ENCODE measurements at places on chromosomes 3 and 15.
A peak's percentile ranks its signal among the peaks of the same experiment; 100 is the strongest.

GRCh38 chr3:33438284-33438668 is 1.9 kb downstream of the UBP1 start:
- no peak for DNase-seq

DNA sequence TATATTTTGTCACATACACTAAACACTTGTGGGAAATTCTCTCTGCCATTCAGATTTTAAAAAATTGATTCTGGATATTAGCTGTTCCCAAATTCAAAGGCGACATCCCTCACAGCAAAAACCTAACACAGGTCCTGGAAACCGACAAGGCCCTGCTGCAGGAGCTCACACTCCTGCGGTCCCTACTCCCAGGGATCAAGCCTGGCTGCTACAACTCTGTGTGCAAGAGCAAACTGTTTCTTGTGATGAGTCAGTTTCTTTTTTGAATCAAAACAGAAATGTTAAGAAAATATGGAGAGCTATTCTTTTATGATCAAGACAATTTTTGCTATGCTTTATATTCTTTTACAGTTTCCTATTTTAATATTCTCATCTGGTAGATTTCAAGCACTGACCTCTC is 51.0 kb upstream of the TJP1 start:
- DNase-seq: no peak

DNA sequence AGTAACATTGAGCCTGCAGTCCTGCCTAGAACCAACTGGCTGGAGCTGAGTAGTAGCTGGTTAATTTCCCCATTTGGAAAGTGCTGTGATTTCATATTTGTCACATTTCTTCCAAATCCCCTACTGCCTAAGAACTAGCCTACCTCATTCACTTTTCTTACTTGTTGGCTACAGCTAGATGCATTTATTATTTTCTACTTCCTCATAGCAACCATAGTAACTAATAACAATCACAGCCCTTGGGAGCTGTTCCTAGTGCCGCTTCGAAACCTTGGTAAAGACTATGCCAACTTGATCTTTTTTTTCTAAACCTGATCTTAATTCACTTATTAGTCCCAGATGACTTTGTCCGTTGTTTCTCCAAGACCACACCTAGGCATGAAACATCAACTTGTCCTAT is 240.3 kb downstream of the FGF12 start:
- DNase-seq: no peak

DNA sequence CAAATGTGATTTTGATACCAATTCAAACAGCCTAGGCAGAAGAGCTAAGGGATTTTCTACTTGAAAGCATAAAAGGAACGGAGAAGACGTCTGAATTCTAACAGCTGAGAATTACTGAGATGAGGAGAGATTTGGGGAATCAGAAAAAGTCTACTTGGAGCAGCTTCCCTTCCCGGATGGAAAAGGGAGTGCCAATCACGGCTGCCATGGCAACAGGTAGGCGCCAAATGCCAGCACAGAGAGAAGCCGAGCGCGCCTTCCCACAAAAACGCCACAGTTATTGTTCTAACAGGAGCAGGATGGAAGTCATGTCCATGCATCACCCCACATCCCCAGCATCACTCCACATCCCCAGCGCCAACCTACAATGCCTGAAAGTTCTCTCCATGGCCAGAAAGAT is 63.5 kb upstream of the PRR20G start:
- DNase-seq: no peak

GRCh38 chr3:43348350-43348749 is 62.0 kb downstream of the SNRK start:
- no peak for DNase-seq

DNA sequence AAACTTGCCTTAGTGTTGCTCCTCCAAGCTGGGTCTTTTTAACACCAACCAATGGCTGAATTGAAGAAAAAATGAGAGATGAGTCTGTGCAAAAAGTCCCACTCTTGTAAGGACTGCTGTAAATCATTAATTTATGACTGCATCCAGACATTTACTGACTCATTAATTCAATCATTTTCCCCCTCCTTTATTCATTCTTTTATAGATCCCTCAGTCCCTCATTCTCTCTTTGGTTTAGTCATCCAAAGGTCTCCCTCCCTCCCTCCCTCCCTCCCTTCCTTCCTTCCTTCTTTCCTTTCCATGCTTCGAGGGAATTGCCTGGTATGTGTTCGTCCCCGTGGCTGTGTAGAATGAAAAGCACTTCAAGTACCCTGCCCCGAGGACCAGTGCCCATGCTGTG is 35.3 kb upstream of the MRPS22 start:
- DNase-seq: no peak

GRCh38 chr3:110066206-110066605 is 728.9 kb upstream of the DPPA4 start:
- DNase-seq: no peak

- no peak for DNase-seq
These were observed 33.1 kb downstream of the CP start for GRCh38 chr3:149188494-149188893.

DNA sequence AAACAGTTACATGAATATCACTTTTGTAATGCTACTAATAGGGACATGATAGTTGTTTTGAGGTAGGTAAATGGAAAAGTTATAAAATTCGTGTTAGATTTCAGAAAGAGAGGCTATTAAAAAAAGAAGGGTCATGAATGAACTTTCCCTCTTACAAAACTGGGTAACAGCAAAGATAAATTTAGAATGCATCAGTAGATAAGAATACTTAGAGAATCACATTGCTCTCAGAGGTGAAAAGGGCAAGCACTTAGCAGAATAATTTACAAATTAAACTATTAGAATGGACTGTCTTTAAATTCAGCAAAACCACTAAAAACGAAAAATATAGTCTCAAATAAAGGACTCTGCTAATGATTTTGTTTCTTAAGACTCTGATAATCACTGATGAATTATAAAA is 167.2 kb downstream of the PLD1 start:
- DNase-seq: no peak

GRCh38 chr3:141306922-141307321 is 61.4 kb upstream of the ZBTB38 start:
- DNase-seq: no peak

GRCh38 chr3:195666-196065 is 897 bp upstream of the CHL1 start:
- no peak for DNase-seq

DNA sequence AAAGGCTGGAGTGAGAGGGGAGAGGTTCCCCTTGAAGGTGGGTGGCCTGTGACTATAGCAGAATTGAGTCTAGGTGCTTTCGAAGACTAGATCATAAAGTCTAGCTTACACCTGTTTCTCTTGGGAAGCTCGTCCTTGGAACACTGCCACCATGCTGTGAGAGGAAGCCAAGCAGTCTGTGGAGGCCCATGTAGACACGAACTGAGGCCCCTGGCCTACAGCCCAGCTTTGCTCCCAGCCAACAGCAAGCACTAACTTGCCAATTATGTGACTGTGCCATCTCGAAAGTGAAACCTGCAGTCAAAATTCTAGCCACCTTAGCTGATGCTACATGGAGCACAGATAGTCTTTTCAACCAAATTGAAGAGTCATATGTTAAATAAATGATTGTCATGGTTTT is 190.5 kb upstream of the NECTIN3 start:
- peak; percentile 68 for DNase-seq

GRCh38 chr3:44185396-44185915 is 56.2 kb upstream of the TOPAZ1 start:
- no peak for DNase-seq

DNA sequence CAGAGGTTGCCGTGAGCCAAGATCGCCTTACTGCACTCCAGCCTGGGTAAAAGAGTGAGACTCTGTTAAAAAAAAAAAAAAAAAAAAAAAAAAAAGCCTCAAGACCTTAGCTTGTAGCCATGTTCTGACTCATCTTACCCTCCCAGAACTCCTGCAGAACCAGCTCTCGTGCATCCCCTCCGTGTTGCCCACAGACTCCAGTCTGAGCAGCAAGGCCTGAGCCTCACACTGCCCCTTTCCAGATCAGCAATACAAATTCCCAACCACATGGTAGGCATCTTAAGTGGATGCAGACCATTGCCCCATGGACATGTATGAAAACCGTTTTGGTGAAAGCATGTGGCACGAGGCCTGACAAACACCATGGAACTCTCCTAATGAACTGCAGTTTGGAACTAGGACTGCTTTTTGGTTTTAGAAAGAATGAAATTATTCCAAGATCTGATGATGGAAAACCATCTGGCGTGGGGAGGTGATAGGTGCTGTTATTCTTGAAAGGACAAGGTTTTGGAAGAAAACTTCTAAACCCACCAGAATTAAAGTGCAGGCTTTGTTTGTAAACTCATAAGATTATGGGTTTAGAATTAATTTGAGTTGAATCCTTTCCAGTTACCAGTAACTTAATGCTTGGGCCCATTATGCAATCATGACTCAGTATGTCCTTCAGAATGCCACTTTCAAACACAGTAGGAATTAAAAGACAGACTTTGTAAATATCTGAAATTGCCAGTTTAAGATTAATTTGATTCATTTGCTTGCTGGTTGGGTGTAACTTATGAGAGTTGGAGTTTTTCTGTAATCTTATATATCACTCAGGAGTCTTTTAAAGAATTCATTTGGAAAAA is 163.7 kb upstream of the LRTM1 start:
- DNase-seq: no peak

DNA sequence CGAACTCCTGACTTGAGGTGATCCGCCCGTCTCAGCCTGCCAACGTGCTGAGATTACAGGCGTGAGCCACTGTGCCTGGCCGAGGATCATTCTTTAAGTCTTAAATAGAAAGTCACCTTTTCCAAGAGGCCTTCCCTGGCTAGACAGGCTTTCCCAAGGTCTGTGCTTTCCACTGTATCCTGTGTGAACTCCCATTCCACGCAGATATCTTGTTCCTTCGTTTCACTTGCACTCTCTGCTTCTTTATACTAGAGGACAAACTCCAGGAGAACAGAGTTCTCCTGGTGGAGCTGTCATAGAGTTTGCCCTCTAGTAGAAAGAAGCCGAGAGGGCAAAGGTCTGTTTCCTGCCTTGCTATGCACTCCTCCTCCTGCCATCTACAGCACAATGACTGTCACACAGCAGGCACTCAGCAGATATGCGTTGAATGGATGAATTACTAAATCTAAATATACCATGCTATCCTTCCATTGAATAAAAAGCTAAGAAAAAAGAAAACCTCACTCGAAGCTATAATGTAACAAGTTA is 211.2 kb downstream of the FOXP1 start:
- DNase-seq: no peak

- DNase-seq: no peak
These were observed 149.8 kb downstream of the TMCO5A start for GRCh38 chr15:38084289-38084688.

GRCh38 chr3:188037195-188037718 is 116.7 kb upstream of the LPP start:
- DNase-seq: no peak

- DNase-seq: no peak
These were observed 52.0 kb upstream of the ATG7 start for GRCh38 chr3:11220230-11220629.

DNA sequence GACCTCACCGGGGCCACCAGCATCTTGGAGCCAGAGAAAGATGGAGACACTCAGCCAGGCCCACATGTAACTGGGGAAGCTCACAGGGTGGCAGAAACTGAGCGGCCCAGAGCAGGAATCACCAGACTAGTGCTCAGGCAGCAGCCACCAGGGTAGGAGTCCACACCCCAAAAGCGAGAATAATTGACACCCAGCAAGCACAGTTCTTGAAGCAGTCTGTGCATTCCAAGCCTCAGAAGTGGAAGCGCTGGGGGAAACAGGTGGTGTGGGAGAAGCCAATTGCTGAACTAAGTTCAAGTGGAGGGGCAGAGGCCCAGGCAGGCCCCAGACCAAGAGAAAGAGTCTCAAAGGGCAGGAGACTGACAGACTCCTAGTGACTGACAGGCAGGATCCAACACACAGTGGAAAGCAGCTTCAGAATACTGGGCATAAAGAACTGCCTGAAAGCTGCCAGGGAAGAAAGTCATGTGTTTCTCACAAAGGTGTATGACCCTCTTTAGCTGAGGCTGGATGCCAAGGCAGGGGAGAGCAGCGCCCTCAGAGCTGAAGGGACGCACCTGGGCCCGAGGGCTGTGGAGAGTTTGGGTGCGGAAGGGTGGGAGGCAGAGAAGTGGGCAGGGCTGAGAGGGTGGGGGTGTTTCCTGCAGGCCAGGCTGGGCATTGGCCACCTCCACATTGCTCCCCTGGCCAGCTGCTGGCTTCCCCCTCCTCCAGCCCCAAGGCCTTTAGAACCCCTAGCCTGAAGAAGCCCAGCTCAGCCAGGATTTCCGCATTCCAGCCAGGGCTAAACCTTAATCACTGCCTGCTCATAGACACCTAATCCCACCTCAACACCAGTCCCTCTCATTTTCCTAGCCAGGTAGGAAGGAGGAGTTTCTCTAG is 7.7 kb downstream of the NT5DC2 start:
- DNase-seq: peak; percentile 68

All from RWPE2 (cell line).